K562 (cell line): ENCODE measurements at places on chromosomes 1 and 21. TPM values are rescaled to one million over a fixed set of nuclear protein-coding genes. Genes with fewer than 3 reads are reported as not detected.

- no peaks in the 10 kb centered on the region for H3K4me1 ChIP-seq
- no peak overlapping the region for H3K4me3 ChIP-seq
Observed at GRCh38 chr1:198423673-198424072, 116.8 kb downstream of the ATP6V1G3 start.

GRCh38 chr1:235637756-235638534, 11.6 kb downstream of the GNG4 start:
- peaks cover 5% of the 10 kb centered on the region; the same call in 1 of the 2 replicates for H3K4me1 ChIP-seq
- DNase-seq: no peak
- no peak overlapping the region for H3K4me3 ChIP-seq
- H3K27ac ChIP-seq: no peak overlapping the region
- no peaks in the 10 kb centered on the region for H3K36me3 ChIP-seq

Gene RCAN3
- 0.42 and 0.84 TPM in 2 replicates for total RNA-seq

Gene TRIM46
- 0.22 and 0.60 TPM in 2 replicates for total RNA-seq
